ENCODE measurements at places on chromosomes 2 and 18.
A peak's percentile ranks its signal among the peaks of the same experiment; 100 is the strongest.

DNA sequence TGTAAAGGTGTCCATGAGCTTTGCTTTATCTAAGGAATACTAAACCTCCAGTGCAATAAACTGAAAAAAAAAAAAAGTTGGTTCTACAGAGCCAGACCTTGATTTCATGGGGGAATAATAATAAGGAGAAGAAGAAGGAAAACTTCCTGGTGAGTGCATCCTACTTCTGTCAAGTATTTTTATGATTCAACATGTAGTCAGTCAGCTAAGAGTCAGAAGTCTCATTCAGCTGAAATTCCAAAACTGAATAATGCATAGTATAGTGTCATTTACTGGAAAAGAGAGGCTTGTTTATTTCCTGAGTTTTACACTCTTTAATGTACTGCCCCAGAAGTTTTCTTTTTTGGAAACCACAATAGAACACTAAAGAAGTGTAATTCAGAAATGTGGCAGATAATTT is 77.8 kb upstream of the TACR1 start:
- peak; percentile 59 for DNase-seq

GRCh38 chr2:28036307-28036706 is 145.8 kb downstream of the BABAM2 start:
- no peak for DNase-seq

DNA sequence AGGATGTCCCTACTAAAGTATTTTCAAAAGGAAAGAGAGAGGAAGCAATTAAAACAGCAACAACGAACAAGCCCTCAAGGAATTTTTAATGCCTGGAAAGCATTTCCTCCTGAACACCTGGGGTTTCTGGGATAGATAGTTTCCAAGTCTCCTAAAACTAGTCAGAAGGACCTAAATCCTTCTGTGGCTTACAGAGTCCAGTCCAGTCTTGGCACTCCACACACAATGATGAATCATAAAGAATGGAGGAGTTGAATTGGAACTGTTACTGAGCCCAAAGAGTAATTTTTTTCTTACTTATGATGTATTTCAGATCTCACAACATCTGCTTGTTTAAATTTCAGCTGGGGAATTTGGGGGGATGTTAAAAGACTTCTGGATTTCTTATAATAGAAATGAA is 144.6 kb upstream of the SETBP1 start:
- peak; percentile 69 for DNase-seq

DNA sequence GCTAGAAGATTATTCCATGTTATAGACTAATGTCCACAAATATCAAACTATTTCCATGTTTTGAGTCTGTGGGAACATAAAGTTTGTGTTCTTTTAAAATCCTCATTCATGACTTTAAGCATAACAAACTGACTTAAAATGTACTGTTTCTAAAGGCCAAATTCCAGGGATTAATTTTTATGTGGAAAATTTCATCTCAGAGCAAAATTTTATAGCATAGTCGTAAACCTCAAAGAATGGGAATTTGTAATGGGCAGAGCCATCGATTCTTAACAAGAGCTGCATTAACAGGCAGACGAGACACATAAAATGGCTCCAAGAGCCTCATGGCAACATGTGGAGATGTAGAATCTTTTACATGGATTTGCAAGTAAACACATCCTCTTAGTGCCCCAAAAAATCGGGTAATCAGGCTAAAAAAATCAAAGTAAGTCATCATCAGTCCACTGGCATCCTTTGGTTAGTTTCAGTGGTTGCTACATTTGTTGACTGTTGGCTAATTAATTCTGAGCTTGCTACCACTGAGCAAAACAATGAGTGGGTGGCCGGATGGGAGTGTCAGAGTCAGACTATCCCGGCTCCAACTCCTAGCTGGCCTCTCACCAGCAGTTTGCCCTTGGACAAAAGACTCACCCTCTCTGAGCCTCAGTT is 119.6 kb downstream of the FAM210A start:
- DNase-seq, result no peak

DNA sequence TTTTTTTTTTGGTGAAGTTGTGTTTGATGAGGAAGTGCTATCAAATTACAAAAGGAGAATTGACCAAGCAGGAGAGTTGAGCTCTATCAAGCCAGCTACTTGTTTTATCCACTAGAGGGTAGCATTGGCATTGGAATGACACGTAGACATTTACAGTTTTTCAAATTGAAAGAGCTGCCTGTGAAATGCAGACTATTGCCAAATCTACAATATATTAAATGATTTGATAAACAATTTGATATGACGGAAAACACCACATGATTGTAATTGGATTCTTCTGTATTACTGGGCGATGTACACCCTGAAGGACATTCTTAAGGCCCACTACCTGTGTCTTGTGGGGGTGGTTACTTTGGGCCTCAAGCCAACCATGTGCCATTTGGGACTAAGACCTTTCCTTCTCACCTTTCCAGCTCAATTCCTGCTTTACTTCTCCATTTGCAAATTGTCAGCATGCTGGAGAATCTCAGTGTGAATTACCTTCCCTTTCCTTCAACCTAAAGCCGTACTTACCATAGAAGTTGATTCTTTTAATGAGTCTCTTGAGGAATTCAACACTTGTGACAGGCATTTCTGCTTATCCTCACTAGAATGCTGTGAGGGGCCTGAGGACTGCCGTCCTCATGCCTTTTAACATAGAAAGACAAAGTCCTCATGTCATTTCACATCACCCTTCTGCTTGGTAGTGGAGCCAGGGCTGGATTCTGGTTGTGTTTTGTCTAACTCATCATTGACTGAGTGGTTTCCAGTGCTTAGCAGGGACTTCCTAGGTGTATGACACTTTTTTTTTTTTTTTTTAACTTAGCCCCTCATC is 134.8 kb upstream of the THUMPD2 start:
- DNase-seq, result peak; percentile 70

- DNase-seq, result peak; percentile 11
Observed at GRCh38 chr2:14944562-14945346, 312.2 kb downstream of the LRATD1 start.

DNA sequence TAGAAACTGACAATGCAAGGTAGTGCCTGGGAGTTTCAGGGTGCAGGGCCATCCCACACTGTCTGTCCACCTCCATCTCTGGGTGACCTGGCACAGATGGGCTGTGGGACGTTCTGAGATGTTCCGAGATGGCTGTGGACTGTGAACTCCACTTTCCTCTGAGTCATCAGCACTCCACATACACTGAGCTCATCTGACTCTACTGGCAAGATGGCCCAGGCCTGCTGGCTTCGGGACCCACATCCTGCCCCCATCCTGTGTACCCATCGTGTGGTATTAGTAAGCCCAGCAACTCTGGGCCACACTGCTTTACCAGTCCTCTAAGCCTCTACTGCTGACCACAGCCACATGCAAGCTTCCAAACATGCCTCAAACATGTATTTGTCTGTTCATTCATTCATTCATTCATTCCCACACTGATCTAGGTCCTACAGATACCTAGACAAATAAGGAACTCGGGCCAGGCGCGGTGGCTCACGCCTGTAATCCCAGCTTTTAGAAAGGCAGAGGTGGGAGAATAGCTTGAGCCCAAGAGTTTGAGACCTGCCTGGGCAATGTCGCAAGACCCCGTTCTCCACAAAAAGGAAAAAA is 124.8 kb upstream of the CXCR4 start:
- DNase-seq, result no peak

DNA sequence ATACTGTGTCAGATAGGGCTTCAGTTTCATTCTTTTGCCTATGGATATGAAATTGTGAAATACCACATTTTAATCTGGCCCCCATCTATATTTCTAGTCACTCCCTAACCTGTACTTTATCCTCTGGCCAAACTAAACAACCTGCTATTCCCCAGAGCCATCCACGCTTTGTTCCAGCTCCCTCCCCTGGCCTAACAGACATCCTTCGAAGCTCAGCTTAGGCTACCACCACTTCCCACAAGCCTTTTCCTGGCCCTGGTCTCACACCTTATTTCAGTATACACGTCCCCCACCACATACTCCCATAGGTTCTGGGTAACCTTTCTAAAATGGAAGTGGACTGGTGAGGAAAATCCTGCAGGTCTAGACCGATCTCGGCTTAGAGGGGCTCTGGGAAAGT is 55.4 kb downstream of the MAP4K3 start:
- no peak for DNase-seq

GRCh38 chr2:121293450-121294325 is 8.7 kb upstream of the TFCP2L1 start:
- DNase-seq, result no peak

GRCh38 chr2:27888790-27889189 is 1.4 kb downstream of the RBKS start:
- peak; percentile 49 for DNase-seq

DNA sequence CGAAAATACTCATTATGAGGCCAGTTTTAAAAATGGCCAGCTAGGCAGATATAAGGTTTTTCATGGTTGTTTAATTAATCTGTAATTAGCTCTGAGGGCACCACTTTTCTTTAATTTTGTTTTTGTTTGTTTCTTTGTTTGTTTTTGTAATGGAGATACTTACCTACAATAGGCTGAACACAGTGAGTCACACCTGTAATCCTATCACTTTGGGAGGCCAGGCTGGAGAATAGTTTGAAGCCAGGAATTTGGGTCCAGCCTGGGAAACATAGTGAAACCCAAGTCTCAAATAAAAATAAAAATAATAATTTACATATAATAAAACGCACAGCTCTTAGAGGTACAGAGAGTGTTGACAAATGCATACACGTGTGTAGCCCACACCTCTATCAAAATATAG is 56.8 kb upstream of the MSH2 start:
- no peak for DNase-seq

GRCh38 chr2:224569654-224570053 is 15.5 kb downstream of the CUL3 start:
- no peak for DNase-seq

DNA sequence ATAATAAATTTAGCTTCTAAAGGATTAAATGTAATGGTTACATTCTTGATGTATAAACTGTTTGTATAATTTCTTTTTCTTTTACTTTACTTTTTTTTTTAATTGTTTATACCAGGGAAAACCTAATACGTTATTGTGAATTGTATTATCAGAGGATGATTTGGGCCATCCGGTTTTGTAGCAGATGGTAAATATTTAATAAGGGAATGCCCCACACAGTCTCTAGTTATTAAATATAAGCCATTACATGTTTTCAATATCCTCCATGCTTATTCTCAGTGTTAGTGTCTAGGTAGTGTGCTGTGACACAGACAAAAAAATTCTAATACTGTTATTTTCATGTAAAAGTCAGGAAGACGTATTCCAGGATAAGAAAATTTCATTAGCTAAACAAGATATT is 553.9 kb downstream of the ZNF804A start:
- DNase-seq, result no peak

DNA sequence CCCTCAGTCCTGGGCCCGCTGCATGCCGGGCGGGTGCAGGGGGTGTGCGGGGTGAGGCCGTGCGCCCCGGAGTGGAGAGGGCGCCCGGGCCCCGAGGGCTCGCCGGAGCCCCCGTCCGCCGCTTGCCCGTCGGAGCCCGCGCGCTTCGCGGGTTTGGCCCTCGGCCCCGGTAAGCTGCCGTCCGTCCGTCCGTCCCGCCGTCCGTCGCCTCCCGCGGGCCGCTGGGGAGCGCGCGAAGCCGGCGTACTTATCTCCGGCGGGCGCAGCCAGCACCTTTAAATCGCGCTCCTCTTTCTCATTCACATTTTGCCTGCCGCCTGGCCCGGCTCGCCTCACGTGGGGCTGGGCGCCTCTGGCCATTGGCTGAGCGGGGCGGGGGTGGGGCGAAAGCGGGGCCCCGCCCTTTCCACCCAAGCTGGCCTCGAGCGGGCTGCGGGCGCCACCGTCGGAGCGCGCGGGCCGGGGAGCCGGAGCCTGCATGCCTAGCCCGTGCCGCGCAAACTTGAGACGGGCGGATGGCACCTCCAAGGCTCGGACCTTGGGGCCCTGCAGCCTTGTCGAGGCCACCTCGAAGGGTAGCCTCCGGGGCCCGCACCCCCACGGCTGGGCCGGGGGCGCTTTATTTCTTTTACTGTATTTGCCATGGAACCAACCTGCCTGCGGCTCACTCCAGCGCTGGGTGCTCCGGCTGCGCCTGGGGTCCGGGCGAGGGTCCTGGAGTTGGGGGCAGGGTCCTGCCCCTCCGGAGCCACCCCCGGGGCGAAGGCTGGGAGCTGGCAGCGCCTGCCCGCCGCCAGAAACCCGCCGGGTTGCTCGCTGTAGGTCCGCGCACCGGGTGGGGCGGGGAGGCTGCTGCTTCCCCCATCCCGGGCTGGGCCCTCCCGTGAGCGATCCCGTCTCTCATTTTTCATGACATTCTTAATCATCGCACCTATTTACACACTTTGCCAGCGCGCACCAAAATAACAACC is at the start of gene GBX2:
Gene GBX2 (minus strand): TSS at position 277 of the 971 bp plus-strand sequence. CDS start 415 bp downstream, outside the sequence.
- no peak for DNase-seq

DNA sequence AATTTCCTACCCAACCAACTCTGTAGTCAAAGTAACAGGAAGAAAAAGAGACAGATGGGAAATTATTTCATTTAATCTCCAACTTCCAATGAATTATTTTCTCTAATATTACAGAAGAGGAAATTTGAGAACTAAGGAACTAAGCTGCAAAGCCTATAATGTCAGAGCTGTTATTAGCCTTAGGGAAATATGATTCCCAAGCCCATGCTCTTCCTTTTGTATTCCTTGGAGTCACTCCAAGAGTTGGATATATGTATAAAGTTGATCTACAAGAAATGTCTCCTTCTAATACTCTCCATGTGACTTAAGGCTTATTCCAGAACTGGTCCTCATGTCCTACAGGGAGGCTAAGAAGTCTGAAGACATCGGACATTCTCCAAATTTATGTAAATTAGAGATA is 31.6 kb upstream of the VWC2L start:
- DNase-seq, result no peak

- no peak for DNase-seq
Observed at GRCh38 chr2:68282811-68283418, 30.6 kb upstream of the PPP3R1 start.

- peak; percentile 51 for DNase-seq
Observed at GRCh38 chr2:43071599-43072550, 154.5 kb downstream of the ZFP36L2 start.

DNA sequence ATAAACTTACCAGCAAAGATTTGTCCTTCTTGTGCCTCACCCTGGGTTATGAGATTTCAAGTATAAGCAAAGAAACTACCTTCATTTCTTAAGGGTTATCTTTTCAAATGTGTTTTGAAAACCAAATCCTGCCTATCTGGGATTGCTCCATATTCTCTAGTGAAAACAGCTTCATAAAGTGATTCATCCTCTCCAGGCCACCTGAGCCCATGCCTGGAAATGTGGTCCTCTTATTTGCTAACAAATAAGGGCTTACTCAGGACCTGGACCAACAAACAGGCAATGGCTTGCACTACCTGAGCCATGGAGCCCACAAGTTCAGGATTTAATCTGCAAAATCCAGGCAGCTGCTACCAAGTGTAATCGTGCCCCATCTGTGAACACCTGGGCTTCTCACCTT is 234.4 kb upstream of the RBBP8 start:
- DNase-seq, result no peak

DNA sequence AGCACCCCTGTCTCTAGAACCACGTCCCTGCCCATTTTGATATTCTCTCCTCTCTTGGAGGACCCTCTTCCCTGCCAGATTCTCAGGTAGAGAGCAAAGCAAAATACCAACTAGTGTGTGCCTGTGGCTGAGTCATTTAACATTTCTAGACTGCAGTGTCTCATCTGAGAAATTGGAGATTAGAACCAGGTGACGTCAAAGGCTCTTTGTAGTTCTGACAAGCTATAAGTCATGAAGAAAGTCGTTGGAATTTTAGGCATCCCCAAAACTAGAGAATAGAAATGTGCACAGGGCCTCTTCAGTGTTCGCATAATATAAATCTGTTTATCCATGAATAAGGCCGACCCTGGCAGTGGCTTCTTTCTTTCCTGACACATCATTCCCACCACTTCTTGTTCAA is 74.4 kb upstream of the TANC1 start:
- peak; percentile 75 for DNase-seq
